Stimulated activated CD4-positive, alpha-beta T cell treated with anti-CD3 and anti-CD28 coated beads, TNF-alpha, amount 100 ng/mL, for 1 hour (primary cell): ENCODE measurements at places on chromosomes 1 and 21.

DNA sequence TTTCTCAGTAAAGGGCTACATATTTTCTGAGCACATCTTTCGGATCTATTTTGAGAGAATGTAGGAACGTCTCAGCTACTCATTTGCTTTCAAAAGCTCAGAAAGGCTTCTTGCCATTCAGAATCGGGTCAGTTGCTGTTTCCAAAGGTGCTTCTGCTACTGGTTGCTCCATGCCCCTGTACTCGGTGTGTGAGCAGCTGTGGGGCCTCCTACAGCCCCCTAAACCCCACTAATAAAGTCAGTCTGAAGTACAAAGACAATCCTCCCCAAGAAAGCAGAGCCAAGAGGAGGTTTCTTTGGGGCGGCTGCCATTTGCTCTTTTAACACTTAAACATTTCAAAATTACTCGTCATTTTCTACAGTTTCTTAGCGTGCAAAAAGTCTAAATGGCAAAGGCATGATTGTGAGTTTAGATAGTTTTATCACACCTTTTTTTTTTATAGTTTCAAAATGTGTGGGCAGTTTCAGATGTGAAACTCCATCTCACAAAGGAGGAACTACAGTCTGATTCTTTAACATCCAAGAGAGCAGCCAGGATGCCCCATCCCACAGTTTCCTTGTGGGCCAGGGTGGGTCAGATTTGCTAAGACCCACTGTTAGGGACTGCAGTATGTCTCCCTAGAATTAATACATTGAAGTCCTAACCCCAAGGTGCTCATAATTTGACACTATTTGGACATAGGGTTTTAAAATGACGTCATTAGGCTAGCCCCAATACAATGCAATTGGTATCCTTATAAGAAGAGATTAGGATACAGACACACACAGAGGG lies 4.1 kb downstream of the RUNX1 start:
- DNase-seq, result no peak

DNA sequence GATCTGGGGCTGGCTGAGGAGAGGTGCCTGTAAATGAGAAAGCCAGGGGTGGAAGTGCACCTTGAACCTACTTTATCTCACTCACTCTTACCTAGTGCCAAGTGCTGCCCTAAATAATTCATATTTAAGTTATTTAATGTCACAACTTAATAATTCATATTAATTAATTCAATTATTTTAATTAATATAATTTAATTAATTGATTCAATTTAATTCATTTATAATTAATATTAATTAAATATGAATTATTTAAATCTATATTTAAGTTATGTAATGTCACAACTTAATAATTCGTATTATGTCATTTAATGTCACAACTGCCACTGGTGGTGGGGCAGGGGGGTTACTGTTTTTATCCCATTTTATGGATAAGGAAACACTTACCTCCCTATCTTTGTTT lies 361.6 kb upstream of the RUNX1 start:
- DNase-seq, result no peak

DNA sequence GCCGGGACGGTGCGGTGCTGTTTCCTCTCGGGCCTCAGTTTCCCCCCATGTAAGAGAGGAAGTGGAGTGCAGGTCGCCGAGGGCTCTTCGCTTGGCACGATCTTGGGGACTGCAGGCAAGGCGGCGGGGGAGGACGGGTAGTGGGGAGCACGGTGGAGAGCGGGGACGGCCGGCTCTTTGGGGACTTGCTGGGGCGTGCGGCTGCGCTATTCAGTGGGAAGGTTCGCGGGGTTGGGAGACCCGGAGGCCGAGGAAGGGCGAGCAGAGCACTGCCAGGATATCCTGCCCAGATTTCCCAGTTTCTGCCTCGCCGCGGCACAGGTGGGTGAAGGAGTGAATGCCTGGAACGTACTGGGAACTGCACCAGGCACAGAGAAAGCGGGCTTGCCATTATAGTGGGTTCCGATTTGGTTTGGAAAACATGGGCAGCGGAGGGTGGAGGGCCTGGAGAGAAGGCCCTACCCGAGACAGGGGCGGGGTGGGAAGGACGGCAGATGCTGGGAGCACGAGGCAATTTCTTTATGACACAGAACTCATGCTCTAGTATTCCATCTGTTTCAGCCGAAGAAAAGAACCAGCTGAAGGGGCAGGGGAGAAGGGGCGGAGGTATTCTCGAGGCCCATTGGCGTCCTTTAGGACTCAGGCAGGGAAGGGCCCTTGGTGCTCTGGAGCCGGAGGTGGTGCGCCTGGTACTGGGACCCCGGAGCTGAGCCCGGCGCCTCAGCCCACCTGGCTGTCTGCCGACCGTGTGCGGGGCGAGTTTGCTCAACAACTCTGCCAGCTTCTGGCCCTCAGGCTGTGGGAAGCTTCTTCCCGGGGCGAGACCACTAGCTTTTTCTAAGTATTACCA lies 960 bp downstream of the PCSK9 start:
- no peak for DNase-seq

GRCh38 chr1:73411479-73411878 lies 786.5 kb downstream of the LRRIQ3 start:
- no peak for DNase-seq

DNA sequence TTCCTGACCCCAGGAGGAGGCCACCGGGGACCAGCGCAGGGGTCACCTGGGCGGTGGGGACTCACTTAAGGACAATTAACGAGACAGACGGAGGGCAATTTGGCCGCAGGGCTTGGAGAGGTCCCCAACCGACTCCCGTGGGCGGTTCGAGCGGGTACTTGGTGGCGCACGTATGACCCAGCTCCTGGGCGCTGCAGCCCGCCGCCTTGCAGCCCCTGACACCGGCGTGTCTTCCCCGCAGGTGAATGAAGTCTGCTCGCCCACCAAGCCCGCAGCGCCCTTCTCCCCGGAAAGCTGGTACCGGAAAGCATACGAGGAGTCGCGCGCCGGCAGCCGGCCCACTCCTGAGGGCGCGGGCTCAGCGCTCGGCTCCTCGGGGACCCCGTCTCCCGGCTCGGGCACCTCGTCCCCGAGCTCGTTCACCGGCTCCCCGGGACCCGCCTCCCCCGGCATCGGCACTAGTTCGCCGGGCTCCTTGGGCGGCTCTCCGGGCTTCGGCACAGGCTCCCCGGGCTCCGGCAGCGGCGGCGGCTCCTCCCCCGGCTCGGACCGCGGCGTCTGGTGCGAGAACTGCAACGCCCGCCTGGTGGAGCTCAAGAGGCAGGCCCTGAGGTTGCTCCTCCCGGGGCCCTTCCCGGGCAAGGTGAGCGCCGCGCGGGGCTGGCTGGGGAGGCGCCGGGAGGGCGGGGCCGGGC lies 1.4 kb downstream of the KIF26B start:
- peak; percentile 36 for DNase-seq

- DNase-seq, result no peak
Observed at GRCh38 chr1:88189525-88189924, 494.5 kb upstream of the PKN2 start.

DNA sequence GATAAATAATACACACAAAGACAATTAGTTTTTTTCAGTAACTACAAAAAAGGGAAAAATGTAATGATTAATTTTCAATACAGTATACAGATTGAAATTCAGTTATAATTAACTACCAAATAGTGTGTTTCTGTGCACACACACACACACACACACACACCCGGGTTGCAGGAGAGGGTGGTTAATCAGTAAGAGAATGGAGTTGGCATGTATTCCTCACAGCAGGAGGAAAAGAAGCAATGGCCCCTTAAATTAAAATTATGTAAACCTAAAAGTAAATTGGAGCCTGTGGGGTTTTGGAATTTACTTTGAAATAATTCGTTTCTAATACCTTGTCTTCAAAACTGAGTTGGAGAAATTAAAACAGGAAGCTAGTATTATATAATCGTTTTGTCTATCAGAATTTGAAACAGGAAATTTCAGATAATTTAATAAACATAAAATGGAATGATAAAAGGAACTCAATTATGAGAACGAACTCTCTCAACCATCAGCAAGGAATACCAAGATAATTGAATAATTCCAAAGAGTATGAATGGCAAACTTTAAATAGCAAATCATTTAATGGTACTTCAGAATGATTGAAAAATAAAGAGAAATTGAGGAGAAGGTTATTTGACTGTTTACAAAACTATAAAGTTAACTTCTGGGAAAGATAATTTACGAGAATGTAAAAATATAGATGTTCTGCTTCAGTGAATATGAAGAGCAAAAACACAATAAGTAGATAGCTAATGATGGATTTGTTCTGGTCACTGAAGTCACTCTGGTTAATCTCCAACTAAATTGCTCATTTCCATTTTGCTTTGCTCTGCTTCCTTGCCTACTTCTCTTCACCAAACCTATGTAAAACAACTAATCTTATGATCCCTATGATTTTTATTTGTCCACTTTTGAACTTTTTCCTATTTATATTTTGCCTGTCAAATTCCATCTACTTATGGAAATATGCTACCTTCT lies 547.9 kb upstream of the ZP4 start:
- DNase-seq, result no peak

DNA sequence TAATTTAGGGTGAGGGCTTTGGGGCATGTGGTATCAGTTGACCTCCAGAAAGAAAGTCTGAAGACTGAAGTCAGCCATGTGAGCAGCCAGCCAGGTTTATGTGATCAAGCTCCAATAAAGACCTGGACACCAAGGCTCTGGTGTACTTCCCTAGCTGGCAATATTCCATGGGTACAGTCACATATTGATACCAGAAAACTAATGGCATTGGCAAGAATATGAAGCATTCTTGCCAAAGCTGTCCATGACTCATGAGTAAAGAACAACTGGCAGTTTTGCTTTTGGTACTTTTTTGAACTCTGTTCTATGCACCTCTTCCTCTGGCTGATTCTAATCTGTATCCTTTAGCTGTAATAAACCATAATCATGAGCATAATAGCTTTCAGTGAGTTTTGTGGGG lies 415.3 kb upstream of the CAMK1G start:
- no peak for DNase-seq

DNA sequence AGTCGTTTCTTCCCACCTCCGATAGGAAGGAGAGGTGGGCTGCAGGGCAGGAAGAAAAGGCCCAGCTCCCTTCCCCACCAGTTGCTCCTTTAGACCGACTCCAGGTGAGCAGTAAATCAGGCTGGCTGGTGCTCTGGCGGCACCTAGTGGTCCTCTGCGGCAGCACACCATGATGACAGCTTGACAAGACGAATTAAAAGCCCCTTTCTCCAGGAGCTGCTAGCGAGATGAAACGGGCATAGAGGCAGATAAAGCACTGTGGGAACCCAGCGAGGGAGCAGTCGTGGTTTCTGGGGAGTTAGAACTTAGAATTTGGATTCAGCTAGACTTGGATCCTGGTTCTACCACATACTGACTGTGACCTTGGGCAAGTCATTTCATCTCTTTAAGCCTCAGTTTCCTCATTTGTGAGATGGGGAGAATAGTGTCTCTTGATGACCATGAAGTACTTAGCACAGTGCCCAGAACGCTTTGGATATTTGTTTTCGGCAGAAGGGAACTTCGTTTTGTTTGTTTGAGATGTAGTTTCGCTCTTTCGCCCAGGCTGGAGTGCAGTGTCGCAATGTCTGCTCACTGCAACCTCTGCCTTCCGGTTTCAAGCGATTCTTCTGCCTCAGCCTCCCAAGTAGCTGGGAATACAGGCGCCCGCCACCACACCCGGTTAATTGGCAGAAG lies 21.8 kb upstream of the COL9A2 start:
- peak; percentile 85 for DNase-seq

- no peak for DNase-seq
Observed at GRCh38 chr1:208089761-208090370, 154.3 kb downstream of the PLXNA2 start.
